ENCODE measurements at places on chromosomes 4 and X. TPM values are rescaled to one million over a fixed set of nuclear protein-coding genes. Genes with fewer than 3 reads are reported as not detected.

MAGEA8 gene
- 0.20 TPM for total RNA-seq

- no peak for DNase-seq
Observed at GRCh38 chrX:123358457-123358856, 174.4 kb downstream of the GRIA3 start.

DNA sequence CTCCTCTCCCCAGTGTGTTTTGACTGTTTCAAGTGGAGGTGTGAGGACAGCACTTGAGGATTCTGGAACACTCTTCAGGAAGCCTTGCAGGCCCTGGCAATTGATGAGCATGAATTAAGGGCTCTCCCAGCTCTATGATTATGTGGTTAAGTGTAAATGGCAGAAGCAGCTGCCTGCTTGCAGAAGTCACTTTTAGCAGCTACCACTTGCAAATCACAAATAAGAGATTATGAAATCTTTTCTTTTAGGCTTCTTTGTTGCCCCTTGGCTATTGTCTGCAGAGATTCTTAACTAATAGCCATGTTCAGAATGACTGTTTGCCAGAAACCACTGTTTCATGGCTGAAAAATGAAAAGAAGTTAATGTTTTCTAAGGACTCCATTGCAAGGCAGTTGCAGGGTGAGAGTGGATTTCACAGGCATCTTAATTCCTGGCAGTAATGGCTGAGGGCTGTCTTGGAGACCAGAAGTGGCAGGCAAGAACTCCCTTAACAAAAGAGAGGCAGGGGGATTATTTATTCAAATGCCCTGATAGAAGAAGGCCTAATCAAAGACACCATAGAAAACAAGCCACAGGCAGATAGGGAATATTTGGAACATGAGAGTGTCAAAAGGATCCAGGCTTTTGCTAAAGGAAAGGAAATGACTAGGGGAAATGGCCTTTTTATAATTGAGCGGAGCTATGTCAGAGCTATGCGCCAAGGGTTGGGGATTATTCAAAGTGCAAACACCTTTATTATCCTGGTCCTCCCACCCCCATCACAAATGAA is 8.3 kb upstream of the HOPX start:
- DNase-seq = no peak

GRCh38 chr4:7323872-7324650 is 110.7 kb downstream of the PSAPL1 start:
- DNase-seq = no peak

Data from endodermal cell (in vitro differentiated cells).